ENCODE measurements at places on chromosomes 7 and 10.

GRCh38 chr7:157795643-157796042, 458.8 kb downstream of the DNAJB6 start:
- DNase-seq, result no peak

DNA sequence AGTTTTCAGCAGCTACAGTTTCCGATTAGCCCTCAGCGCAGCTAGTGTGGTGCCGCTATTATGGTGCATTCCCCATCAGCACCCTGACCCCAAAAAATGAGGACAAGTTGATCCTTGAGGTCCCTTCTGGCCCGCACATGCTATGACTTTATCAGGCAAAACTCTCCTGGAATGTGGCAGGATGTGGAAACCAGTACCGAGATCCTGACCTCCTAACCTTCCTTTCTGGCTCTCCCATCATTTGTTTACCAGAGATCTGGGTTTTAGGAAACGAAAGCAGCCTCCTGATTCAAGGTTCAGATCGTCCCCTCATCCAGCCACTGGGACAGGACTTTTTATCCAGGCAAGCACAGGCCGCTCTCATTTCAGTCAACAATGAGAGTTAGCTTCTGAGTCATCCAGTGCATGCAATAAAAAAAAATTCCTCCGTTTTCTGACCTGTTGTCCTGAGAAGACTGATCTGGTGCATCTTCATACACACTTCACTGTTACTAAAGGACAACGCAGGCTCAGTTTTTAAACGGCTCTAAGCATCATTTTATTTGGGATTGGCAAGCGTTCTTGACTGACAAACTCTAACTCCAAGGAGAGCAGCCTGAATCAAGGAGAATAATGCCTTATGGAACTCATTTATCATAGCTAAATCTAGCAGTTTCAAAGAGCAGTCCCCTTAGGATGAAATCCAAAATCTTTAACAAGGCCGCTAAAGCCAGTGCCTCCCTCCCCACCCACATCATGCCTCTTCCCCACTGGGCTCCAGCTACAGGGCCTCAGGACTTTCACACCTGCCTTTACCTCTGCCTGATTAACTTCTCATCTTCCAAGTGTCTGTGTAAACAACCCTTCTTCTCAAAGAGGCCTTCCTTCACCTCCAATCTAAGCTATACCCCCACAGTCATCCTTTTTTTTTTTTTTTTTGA, 17.1 kb downstream of the PDLIM1 start:
- DNase-seq, result no peak

DNA sequence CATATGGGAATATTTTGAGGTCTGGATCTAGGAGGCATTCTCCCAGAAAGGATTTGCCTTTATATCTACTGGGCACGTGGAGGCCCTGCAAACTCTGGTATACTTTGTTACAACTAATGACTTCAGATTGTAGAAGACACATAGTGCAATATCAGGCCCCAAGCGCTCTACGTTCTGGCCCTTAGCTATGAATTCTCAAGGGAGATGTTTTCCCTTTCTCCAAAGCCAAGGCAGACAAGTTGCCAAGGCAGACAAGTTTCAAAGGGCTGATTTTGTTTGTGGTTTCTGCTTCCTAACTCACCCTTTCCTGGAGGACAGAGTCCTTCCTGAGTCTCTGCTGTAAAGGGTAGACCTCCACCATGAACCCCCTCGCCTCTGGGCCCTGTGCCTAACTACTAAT, 99.4 kb upstream of the CTTNBP2 start:
- no peak for DNase-seq

GRCh38 chr10:48502791-48503190, 102.1 kb downstream of the ARHGAP22 start:
- DNase-seq, result no peak

DNA sequence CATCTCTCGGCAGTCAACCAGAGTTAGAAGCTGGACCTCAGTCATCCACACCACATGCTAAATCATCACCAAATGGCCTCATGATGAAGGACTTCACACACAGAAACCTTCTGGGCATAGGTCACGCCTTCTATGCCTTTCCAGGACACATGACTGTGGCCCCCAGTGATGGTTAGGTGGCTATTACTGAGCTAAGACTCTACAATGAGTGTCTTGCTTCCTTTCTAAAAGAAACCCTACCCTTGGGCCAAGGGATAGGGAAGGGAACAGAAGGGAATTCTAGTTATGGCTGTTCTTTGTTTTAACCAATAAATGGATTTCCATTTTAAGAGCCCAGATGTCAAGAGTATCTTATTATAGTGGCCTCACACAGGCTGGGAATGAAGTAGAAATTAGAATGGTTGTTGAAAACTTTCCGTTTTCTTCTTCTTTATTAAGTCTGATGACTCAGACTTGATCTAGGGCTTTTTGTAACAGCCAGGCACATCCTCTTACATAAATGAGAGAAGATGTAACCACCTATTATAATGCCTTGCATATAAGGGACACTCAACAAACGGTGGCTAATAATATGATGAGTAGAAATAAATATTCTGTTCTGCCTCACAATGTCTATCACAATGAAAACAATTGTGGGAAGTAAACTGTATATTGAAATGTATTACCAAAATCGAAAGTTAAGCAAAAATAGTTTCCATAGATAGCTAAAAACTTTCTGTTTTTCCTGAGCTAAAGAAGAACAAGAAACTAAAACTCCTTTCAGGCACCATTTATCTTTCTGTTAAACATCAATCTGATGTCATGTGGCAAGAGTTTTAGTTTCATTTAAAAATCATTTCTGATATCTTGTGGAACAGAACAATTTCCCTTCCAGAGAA, 62.5 kb upstream of the TOMM7 start:
- DNase-seq, result no peak

GRCh38 chr10:13831711-13832141, 245.0 kb downstream of the PRPF18 start:
- DNase-seq, result no peak

GRCh38 chr10:92156874-92157773, 133.8 kb downstream of the CPEB3 start:
- no peak for DNase-seq

Measured in SJCRH30 (cell line).